ENCODE measurements at places on chromosomes 6 and 20. TPM values are rescaled to one million over a fixed set of nuclear protein-coding genes. Genes with fewer than 3 reads are reported as not detected.

Gene PPP1R14C
- 1.7 TPM for total RNA-seq

Gene RAET1L
- total RNA-seq: not detected

Gene SYTL3
- 1.8 TPM for total RNA-seq

Gene VWA7
- 1.4 TPM for total RNA-seq

Gene ENPP1
- total RNA-seq: 1.9 TPM

Gene OSER1
- 50.6 TPM for total RNA-seq

Gene SH3BGRL2
- total RNA-seq: 0.40 TPM

Gene L3MBTL3
- total RNA-seq: 3.9 TPM
